ENCODE measurements at places on chromosomes 11 and 22.

DNA sequence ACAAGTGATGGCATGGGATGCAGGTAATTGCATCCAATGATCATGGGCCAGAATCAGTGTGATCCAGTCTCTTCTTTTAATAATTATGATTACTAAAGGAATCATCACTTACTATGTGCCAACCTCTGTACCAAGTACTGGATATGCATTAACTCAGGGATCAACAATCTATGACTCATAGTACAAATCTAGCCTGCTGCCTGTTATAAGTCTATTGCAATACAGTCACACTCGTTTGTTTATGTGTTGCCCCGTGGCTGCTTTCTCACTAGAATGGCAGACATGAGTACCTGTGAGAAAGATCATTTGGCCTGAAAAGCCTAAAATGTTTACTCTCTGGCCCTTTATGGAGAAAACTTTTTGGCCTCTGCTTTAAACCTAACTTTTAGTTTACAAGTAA is 45.0 kb downstream of the OR6Q1 start:
- DNase-seq = no peak

- no peak for DNase-seq
These were observed 6.8 kb upstream of the OR10A2 start for GRCh38 chr11:6855971-6856541.

DNA sequence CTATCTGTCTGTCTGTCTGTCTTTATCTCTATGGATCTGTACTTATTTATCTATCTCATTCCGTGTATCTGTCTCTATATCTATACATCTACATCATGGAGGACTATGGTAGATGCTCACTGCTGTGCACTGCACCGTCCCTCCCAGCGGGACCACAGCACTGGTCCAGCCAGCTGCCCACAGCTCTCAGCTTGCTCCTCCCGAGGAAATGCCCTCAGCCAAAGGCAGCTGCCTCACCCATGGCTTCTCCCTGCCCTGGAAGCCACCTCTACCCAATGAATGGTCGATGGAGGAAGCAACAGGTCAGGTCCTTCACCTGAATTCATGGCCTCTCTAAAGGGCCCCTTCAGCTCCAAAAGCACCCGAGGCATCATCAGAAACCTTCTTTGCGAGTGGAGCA is 14.7 kb upstream of the CD81 start:
- DNase-seq = no peak

DNA sequence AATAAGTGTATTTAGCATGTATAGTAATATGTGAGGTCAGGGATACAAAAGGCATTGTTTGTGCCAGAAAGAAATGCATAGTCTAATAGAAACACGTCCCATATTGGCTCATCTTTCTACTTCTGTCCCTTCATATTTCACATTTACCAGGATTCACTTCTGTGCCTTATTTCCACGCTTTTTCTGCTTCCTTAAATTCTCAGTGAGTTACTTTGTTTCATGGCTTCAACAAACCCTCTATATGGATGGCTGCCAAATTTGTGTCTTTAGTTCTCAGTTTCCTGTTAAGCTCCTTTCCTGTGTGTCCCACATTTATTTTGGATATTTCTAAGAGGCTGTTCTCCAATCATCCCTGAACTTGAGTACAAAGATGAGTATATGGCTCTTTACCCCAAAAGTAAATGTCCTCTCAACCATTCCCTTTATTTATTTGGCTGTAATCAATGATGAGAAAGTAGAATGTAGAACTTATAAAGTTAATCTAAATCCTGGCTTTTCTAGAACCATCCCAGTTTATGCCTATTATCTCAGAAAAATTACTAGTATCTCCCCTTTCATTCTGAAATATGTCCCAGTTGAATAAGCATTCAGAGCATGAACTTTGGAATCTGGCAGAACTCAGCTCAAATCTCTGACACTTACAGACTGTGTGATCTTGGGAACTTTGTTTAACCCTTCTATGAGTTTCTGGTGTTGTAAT is 23.5 kb downstream of the OR8B12 start:
- DNase-seq = no peak

GRCh38 chr11:62719302-62719978 is 7.8 kb downstream of the HNRNPUL2 start:
- DNase-seq = no peak

- no peak for DNase-seq
These were observed 65.5 kb downstream of the ME3 start for GRCh38 chr11:86606836-86607481.

DNA sequence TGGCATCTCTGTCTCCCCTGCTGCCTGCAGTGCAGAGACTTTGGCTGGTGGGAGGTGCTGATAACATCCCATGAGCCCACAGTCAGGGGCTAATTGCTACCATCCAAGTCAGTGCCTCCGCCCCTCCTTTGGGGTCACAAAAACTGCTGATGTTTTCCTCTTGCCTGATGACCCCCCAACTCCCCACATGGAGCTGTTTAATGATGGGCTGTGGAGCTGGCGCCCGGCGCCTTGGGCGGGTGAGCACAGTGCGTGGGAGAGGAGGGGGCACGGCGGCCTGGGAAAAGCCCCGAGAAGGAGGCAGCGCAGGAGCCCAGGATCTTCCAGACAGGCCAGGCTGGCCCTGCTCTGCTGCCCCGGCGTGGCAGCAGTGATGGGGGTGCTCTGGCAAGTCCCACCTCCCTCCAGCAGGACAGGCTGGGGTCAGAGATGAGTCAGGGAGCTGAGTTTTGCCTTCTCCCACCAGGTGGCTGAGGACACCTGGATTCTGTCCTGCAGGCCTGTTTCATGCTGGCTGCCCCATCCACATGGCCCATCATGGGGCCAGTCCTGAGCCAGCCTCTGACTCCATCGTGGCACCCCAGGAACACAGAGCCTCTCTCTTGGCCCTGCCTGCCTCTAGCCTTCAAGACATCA is 43.8 kb downstream of the NECTIN1 start:
- no peak for DNase-seq

DNA sequence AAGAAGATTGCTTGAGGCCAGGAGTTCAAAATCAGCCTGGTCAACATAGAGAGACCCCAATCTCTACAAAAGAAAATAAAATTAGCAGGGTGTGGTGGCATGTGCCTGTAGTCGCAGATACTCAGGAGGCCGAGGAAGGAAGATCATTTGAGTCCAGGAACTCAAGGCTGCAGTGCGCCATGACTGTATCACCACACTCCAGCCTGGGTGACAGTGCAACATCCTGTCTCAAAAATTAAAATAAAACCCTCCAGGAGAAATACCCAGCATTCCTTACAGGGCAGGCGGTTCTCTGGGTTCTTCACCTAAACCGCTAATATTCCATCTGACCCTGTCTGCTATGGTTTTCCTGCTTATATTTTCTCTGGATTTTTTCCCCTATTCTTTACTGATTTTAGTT is 13.5 kb downstream of the TCF20 start:
- DNase-seq = no peak

DNA sequence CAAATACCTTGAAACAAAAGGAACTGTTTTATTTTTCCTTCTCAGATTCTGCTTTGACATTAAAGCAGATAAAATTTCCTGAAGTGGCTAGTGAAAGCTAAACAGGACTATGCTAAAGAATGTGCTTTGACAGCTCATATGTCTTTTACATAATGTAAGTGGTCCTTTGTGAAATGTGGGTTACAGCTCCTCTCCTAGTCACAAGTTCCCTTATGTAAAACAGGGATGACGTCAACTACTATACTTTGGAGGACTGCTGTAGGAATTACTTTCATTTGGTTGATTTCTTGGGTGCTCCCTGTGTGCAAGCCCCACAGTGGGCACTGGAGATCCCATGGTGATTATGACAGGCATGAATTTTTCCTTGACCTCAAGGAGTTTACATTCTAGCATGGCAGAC is 216.6 kb upstream of the NARS2 start:
- DNase-seq = no peak

Measured in right lung (tissue), 10 donors.